ENCODE measurements at places on chromosomes 7 and 10.

- no peak for DNase-seq
Measured at GRCh38 chr7:67463983-67464382, 467.4 kb downstream of the TYW1 start.

GRCh38 chr7:140691376-140692045 lies 5.0 kb upstream of the NDUFB2 start:
- no peak for DNase-seq

DNA sequence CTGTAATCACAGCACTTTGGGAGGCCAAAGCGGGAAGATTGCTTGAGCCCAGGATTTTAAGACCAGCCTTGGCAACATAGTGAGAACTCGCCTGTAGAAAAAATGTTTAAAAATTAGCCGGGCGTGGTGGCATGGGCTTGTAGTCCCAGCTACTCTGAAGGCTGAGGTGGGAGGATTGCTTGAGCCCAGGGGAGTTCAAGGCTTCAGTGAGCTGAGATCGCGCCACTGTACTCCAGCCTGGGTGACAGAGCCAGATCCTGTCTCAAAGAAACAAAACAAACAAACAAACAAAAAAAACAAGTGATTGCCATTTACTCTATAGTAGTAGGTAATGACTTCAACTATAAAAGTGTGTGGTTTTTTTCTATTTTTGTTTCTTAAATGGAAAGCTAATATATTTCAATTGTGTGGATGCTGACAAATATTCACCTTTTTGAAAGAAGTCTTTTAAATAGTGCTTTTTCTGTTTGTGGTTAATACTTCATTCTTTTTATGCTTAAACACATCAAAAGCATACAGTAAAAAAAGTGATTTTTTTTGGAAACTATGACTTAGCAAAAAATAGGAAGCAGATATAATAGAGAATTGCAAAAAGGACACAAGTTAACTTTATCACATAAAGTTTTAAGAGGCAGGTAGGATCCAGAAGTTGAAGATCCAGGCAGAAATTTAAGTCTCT lies 48.4 kb downstream of the ZNF277 start:
- DNase-seq = no peak

DNA sequence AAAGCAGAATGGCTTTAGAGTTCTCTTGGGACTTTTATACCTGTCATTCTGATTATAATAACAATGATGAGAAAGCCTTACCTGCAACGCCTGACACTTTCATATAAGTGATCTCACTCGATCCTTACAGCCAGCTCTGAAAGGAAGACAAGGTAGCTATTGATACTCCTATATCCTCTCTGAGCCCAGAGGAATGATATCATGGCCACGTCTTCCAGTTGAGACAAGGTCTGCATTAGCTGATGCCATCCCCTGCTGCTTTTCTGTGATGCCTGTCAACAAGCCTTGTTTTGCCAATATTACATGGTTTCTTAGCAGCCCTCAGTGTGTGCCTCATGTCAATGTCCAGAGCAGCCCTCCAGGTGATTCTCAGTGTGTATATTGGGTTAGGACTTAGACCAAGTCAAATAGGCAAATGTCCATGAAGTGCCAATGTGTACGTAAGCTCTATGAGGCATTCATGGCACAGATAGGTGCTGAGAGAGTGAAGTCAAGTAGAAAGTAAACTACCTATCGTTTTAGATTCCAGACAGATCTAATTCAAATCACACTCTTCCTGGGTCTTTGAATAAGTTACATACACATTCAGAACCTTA lies 405.9 kb downstream of the ADRA2A start:
- no peak for DNase-seq

DNA sequence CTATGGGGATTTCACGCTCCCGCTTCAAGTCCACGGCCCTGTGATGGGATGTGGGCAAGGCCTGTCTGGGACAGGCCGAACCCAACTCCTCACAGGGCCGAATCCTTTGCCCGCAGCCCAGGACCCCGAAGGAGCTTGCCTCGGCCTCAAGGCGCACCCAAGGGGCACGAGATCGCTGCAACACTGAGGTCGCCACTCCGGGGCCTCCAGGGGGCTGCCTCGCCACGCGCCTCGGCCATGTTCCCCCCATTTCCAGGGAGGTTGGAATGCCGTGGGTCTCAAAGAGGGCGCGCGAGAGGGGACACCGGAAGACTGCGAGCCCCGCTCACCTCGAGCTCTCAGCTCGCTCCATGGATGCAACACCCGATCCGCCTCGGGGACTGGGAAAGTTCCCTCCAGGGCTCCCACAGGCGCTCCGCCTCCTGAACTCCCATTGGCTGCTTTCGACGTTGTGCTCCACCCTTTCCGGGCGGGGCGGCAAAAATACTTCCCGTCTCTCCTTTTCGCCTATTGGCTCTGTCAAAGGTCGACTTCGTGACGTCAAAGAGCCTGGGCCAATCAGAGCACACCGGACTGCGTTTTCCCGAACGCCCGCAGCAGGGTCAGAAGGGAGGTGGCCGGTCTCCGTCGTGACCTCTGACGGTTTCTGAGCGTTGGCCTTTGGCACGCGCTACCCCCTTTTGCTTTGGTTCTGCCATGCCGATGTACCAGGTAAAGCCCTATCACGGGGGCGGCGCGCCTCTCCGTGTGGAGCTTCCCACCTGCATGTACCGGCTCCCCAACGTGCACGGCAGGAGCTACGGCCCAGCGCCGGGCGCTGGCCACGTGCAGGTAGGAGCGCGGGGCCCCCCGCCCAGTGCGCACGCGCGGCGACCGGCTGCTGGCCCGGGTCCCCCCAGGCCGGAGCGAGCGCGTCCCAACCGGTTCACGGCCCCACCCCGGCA lies at the start of the genes AIMP2 and PMS2:
TSS of gene AIMP2 (plus strand) at position 605 of the 944 bp plus-strand sequence. CDS start at position 697, 92 bp downstream.
TSS of gene PMS2 (minus strand) at position 382 of the 944 bp plus-strand sequence. CDS start at position 352, 30 bp downstream.
- DNase-seq = peak; percentile 100

DNA sequence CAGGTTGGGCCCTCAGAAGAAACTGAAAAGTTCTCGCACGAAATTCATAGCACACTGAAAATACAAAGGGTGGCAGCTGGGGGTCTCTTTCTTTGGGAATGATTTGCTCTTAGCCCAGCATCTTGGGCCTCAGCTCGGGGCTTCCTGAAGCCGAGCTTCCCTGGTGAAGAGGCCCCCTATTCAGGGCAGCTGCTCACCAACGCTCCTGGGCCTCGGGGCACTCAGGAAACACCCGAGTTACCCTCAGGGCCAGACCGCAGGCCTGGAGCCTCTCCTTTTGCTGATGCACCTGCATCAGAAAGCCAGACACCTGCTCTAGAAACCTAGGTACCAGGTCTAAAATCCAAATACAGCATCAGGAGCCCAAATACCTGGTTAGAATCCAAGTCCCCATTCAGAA lies 85.5 kb downstream of the PTPRE start:
- DNase-seq = no peak

- DNase-seq = no peak
Measured at GRCh38 chr7:104035351-104035750, 45.9 kb upstream of the RELN start.

DNA sequence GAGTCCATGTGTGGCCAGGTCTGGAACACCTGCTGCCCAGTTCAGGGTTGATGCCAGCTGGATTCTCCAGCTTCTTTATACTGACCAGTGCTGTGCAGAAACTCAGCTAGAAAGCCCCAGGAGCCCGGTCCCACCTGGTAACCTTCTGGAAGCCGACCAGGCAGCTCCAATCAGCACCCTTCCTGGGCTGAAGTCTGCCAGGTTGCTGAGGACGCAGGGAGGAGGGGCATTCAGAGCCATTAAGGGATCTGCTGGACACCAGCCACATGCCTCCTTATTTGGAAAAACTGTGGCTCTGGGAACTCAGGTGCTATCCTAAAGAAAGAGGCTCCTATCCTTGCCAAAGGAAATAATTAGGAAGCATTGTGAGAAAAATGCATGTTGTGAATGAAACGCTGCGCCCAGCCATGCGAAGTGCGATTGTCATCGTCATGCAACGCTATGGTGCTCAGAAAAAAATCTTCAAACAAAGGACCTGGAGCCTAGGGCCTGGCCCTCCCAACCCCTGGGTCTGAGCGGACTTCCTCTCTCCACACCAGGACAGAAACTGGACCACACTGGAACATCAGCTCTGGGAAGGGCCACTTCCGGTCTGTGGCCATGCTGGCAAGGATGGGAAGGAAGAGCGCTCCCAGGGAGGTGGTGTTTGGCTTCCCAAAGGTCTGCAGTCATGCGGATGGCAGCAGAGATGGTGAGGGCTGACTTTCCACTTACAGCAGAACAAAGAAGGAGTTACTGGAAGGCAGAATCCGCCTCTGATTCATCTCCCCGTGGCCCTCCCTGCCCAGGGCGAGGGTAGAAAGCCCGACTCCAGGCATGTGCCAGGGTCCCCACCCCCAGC lies 90.1 kb downstream of the FAM53B start:
- DNase-seq = no peak

DNA sequence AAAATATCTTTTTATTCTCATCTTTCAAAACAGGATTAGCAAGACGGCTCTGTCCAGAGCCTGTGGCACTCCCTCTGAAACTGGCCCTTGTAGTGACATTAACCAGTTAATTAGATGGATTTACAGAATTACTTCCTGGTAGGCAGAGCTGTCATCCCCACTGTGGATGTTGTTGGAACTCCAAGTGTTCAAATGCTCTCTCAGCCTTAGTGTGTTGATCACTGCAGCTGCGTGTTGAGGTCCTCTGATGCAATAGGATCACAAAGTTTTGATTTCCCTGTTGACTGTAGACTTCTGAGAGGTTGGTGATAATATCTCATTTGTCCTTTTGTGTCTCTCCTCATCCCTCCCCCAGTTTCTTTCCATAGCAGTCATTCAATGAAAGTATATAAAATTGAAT lies 117.3 kb upstream of the CDK6 start:
- DNase-seq = no peak

- peak; percentile 73 for DNase-seq
Measured at GRCh38 chr7:67470256-67470751, 473.7 kb downstream of the TYW1 start.

- peak; percentile 26 for DNase-seq
Measured at GRCh38 chr10:51117794-51118193, 43.5 kb downstream of the PRKG1 start.

DNA sequence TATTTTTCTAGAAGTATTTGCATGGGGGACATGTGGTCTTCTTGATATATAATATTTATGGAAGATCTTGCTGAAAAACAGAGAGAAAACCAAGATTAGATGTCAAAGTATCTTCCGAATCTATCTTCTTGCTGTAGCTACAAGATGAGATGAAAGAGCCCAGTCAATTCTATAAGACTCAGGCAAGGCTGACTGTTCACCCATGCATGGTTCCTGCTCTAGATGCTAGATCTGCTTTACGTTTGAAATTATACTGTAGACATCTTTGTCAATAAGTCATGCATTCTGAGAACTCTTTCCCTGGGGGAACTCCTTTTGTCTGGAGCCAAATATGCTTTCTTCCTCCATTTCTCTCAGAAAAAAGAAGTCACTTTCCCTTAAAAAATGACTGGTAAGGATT lies 1292.0 kb downstream of the XPNPEP1 start:
- no peak for DNase-seq

DNA sequence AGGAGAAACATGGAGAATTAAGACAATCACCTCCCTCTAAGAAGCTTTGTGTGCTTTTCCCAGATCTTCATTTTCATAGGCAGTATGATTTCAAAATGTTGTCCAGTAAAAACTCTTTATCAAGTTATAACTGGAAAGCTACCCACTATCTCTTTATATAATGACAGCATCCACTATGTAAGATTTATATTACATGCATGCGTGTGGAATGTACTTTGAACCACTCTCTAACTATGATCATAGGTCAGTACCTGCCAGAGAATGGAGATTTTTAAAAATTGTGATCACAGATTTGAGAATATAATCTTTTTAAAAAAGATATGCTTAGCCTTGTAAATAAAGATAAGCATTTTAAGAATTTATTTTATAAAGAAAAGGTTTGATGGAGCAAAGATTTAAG lies 17.9 kb downstream of the PAPSS2 start:
- DNase-seq = no peak

DNA sequence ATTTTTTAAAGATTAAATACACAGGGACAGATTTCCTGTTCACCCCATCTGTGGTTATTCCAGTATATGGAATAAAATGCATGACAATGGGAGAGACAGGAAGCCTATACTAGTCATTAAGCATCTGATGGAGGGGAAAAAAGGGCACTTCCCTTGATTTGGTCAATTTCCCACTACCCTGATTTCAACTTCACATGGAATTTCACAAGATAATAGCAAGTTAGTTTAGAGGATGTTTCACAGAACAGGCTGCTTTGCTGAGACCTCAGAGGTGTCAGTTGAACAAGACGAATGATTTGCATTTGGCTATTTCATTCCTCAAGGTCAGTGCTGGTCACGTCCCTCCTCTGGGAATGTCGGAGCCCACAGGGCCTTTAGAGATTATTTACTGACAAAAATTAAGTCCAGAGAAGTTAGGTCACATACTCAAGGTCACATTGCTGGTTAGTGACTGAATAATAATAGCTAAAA lies 4.7 kb upstream of the ITPRIP start:
- no peak for DNase-seq

GRCh38 chr7:42385912-42386311 lies 148.9 kb upstream of the GLI3 start:
- no peak for DNase-seq

- DNase-seq = no peak
Measured at GRCh38 chr10:79127151-79127961, 58.6 kb downstream of the ZMIZ1 start.

GRCh38 chr7:97859606-97860204 lies 12.5 kb downstream of the ASNS start:
- DNase-seq = no peak

DNA sequence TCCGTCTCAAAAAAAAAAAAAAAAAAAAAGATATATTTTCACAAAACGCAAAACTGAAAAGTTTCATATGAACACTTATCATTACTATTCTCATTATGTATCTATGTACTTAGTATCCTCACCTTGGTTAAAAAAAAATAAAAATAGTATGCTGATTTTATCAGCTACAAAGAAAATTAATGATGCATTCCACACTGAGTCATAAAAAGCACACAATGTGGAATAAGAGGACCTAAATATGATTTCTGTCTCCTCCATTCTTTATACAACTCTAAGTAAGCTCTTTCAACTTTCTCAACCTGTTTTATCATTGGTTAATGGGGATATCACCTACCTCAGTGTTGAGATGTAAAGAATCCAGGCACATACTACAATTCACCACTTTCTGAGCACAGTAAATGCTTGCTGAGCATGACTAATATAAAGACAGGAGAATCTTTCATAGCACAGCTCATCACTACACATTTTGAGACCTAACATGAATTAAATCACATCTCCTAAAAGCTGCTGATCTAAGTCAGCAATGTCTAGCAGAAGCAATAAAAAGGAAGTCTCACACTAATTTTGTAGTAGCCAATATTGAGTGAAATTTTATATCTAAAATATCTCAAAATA lies 2.7 kb downstream of the SNX13 start:
- DNase-seq = no peak

- no peak for DNase-seq
Measured at GRCh38 chr7:36741866-36742265, 17.6 kb upstream of the AOAH start.

- no peak for DNase-seq
Measured at GRCh38 chr7:79730971-79731370, 277.5 kb upstream of the MAGI2 start.

GRCh38 chr7:74009719-74010118 lies 18.3 kb upstream of the ELN start:
- no peak for DNase-seq

DNA sequence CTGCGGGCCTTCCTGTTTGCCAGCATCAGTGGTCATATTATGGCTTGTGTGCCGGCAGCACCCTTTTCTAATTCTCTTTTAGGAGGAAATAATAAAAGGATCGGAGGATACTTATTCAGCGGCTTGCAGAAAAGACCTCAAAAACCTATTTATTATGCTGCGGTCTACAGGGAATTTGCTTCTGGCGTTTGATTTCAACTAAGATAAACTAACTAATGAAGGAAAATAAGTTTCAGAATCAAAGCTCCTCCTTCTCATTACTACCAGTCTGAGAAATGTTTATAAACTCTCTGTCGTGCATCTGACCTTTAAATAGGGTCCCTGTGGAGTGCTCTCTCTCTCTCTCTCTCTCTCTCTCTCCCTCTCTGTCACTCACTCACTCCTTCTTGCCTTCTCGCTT lies 335.0 kb upstream of the GLI3 start:
- DNase-seq = peak; percentile 31
